ENCODE measurements at places on chromosomes 13 and 19.

DNA sequence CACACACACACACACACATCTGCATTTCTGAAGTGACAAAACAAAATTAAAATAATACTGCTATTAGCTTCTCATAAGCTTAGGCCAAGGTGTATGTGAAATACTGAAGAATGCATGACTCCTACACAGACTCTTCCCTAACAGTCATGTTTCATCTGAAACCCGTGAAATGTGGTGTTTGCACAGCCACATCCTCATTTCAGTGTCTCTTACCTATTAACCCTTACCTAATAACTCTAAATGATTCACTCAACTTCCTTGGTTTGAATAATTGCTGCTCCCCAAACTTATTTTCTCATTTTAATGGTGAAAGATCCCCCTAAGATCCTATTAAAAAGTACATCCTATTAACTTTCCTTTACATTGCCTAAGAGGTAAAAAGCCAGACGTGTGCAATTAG lies 117.6 kb downstream of the MIPEP start:
- DNase-seq: no peak

GRCh38 chr13:21735701-21736401 lies 65.0 kb downstream of the FGF9 start:
- peak; percentile 70 for DNase-seq

- DNase-seq: peak; percentile 94
Measured at GRCh38 chr19:7636691-7637373, at the start of gene STXBP2. STXBP2 (plus strand) TSS chr19:7637110; CDS start chr19:7637150, 40 bp downstream.

DNA sequence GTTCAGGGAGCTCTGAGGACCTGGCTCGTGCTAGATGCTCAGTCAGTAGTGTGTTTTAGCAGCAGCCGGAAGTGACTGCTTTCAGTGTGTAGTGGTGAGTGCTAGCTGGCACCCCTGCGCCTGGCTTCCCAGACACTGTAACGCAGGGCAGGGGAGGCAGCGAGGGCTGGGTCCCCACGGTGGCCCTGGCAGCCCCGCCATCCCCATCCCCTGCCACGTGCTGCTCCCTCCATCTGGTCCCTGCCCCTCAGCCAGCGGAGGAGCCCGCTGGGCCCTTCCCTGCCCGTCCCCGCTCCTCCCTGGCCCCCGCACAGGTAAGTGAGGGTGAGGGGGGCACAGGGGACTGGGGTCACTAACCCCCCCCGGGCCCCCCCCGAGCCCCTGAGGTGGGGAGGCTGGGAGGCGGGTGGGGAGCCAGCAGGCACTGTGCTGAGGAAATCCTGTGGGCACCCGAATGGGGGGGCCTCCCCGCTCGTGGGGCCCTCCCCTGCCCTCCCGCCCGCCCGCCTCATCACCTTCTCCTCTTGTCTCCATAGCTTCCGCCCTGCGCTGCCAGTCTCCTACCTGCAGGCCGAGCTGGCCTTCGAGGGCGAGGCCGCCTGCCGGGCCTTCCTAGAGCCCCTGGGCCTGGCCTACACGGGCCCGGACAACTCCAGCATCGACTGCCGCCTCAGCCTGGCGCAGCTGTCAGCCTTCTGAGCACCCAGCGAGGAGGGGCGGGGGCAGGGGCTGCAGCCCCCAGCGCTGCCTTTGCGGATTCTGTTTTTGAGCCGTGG lies 3.2 kb downstream of the LENG9 start:
- no peak for DNase-seq

DNA sequence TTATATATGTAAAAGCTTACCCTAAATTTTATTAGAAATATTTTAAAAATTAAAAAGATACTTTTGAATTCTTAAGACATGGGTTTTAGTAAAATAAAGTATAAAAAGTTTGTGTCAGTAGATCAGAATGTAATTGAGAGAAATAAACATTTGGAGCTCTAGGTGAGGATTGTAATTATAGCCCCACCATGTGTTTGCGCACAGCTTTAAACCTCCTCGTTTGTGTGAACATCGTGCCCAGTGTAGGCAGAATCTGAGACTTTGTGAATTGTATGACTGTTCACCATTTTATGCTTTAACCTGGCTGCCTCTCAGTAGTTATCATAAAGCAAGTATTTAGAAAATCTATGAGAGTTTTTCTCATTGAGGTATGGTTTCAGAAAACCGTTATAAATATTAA lies 29.1 kb downstream of the CUL4A start:
- no peak for DNase-seq

- DNase-seq: no peak
Measured at GRCh38 chr13:44015118-44015517, 135.4 kb downstream of the LACC1 start.

DNA sequence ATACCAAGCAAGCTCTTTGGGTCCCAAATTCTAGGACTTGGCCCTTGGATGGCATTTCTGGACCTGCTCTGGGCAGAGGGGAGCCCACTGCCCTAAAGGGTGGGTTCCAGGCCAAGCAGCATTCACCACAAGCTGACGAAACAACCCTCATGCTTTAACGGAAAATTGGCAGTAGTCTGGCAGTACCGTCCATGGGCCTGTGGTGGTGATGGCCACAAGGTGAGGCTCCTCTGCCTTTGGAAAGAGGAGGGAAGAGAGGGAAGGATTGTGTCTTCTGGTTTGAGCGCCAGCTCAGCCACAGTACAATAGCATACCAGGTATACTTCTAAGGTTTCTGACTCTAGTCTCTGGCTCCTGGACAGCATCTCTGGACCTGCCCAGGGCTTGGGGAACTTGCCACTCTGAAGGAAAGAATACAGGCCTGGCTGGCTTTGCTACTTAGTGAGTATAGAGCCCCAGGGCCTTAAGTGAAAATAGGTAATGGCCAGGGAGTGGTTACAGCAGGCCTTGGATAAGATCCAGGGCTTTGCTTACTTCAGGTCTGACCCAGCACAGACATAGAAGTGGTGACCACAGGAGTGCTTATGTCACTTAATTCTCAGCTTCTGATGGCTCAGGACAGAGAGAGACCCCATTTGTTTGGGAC lies 595.5 kb downstream of the LMO7 start:
- DNase-seq: peak; percentile 73

DNA sequence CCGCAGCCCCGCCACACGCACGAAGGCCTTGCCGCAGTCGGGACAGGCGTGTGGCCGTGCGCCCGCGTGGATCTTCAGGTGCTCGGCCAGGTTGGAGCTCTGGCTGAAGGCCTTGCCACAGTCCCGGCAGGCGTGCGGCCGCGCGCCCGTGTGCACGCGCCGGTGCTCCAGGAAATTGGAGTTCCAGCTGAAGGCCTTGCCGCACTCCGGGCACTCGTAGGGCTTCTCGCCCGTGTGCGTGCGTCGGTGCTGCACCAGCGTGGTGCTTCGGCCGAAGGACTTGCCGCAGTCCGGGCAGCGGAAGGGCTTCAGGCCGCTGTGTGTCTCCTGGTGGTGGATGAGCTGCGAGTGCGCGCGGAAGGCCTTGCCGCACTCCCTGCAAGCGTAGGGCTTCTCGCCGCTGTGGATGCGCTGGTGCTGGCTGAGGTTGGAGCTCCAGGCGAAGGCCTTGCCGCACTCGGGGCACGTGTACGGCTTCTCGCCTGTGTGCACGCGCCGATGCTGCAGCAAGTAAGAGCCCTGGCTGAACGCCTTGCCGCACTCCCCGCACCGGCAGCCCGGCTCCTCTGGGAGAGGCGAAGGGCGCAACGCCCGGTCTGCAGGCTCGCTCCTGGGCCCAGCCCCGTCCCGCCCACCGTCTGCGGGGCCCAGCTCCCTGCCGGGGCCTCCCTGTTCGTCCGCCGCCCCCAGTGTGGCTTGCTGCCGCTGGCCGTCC lies 3.6 kb upstream of the A1BG start:
- DNase-seq: no peak

- peak; percentile 52 for DNase-seq
Measured at GRCh38 chr19:50328224-50328872, 829 bp downstream of the KCNC3 start.

DNA sequence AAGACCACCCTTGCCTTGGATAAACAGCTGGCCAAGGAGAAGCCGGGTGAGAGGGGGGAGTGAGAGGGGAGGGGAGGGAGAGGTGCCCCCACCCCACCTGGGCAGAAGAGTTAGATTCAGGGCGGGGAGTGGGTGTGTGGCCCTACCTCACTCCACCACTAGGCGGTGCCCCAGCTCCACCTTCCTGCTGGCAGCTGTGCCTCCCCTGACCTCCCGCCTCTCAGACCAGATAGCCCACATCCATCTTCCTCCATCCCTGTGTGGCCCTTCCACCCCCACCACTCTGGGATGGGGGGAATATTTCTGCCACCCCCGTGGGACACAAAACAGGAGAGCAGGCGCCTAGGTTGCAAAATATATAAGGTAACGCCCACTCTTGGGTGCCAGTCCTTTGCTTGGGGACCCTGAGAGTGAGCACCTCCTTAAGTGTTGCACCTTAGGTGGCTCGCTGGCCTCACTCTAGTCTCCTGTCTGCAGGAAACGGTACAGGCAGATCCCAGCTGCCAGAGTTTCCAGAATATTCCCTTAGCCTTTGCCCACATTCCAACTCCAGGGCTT lies 13.8 kb upstream of the EHD2 start:
- peak; percentile 57 for DNase-seq

- no peak for DNase-seq
Measured at GRCh38 chr13:91355826-91356710, 8.6 kb downstream of the MIR17HG start.

DNA sequence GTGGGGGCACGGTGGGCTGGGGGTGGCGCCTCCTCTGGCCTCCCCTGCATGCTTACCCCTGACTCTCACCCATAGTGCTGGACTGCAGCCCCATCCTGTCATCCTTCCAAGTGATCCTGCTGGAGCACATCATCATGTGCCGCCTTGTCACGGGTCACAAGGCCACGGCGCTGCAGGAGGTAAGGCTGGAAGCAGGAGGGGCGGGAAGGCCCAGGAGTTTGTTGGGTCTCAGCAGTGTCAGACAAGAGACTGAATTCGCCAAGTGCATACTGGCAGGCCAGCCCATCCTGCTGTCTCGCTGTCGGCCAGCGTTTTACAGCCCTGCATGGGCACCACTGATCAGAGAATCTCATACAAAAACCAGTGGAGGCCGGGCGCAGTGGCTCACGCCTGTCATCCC lies 23.1 kb downstream of the MAU2 start:
- no peak for DNase-seq

- no peak for DNase-seq
Measured at GRCh38 chr19:41123716-41124294, 9.6 kb downstream of the CYP2F1 start.

- no peak for DNase-seq
Measured at GRCh38 chr19:8192221-8192820, 16.8 kb upstream of the CERS4 start.

- DNase-seq: no peak
Measured at GRCh38 chr13:95605448-95606125, 38.9 kb downstream of the DZIP1 start.

DNA sequence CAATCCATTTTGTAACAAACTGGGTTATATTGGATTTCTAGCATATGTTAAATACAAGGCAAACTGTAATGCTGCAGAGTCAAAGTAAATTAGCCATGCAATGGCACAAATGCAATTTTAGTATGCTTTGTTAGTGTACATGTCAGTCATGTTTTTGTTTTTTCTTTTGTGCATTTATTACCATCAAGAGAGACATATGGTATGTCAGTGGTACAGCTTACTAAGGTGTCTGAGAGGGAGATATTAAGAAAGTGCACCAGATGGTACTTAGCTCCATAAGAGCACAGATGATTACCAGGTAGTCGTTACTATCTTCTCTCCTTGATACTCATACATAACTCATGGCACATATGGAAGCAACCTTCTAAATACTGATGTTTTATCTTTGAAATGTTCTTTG lies 550.3 kb downstream of the GPC5 start:
- peak; percentile 95 for DNase-seq

DNA sequence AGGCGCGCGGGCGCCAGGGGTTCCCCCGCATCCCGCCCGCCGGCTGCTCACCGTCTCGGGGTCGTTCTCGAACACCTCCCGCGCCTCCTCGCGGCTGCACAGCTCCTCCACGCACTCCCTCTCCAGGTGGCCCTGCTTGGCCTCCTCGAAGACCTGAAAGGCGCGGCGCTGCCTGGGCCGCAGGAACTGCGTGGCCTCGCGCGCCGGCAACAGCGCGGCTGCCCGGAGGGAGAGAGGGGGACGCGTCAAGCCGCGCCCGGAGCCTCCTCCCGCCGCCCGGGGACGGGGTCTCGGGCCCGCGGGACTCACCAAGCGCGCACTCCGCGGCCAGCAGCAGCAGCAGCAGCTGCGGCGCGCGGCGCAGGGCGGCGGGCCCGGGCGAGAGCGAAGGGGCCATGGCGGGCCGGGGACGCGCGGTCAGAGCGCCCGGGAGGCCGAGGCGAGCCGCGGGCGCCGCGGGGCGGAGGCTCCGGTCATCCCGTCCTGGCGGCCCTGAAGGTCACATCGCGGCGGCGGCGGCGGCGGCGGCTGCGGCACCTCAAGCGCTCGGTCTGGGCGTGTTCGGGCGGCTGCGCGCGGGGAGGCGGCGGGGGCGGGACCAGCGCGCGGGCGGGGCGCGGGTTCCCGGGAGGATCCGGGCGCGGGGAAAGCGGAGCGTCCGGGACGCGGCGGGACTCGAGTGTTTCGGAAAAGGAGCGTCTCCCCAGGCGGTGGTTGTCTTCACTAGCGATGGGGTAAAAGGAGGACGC lies at the start of gene GAS6:
TSS of gene GAS6 (minus strand) at position 553 of the 749 bp plus-strand sequence. CDS start at position 397, 156 bp downstream.
- DNase-seq: peak; percentile 70

- DNase-seq: peak; percentile 53
Measured at GRCh38 chr13:33441015-33441414, 155.5 kb upstream of the STARD13 start.

DNA sequence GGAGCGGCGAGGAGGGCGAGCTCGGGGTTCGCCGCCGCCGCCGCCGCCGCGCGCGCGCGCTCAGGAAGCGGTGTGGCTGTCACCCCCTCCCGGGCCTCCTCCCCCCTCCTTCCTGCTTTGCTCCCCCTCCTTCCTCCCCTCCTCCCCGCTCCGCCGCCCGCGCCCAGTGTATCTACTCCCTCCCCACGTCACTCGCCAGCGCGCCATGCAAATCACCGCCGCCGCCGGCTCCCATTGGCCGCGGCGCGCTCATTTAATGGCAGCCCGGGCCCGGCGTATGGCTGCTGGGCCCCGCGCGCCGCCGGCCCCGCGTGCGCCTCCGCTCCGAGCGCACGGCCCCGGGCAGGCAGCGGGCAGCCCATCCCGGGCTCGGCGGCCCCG lies 335 bp upstream of the SOX1 start:
- no peak for DNase-seq

DNA sequence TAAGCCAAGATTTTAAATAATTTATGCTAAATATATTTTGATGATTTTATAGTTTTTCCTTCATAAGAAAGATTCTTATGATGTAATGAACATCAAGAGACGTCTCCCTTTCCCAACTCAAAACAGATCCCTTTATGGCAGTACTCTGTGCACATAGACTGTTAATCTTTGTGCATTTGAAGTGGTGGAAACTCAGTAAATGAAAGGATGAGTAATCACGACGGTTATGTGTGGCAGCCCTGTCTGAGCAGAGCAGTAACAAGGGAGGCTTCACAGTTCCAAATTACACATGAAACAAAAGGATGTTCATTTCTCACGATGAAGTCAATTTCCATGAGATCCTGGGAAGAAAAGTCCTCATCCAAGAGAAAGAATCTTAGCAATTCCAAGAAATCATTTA lies 498.1 kb downstream of the KLF5 start:
- no peak for DNase-seq

DNA sequence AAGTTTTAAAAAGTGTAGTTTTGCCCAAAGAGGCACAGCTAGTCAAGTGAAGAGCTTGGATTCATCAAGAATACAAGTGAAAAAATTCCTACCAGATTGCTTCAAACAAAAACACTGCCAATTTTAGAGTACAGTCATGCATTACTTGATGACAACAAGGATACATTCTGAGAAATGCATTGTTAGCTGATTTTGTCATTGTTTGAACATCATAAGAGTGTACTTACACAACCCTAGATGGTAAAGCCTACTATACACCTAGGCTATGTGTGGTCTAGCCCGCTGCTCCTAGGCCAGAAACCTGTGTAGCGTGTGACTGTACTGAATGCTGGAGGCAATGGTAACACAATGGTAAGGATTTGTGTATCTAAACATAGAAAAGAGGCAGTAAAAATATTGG lies 41.1 kb downstream of the TMTC4 start:
- DNase-seq: peak; percentile 52

Data from NCI-H69 (cell line).